Activated T-helper 1 cell treated with anti-CD3 and anti-CD28 coated beads, Interleukin-2, amount 50 U/mL, for 16 hours (primary cell): ENCODE measurements at places on chromosomes 13 and 19.

GRCh38 chr13:109400209-109400608 lies 386.2 kb downstream of the IRS2 start:
- DNase-seq, result no peak

DNA sequence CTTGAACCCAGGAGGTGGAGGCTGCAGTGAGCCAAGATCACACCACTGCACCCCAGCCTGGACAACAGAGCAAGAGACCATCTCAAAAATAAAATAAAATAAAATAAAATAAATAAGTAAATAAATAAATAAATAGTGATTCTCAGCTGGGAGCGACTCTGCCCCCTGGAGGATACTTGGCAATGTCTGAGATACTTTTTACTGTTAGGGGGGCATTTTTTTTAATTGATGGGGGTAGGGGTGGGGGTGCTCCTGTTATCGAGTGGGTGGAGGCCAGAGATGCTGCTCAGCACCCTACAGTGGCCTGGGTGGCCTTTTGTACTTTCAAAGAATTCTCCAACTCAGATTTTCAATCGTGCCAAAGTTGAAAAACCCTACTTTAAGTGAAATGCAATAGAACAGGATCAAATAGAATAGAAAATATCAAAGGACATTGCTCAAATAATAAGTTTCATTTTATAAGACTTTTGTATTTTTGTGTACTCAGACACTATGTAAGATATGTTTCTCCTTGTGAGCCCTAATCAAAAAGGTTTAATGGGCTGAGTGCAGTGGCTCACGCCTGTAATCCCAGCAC lies 7.1 kb upstream of the CLPP start:
- DNase-seq, result no peak

DNA sequence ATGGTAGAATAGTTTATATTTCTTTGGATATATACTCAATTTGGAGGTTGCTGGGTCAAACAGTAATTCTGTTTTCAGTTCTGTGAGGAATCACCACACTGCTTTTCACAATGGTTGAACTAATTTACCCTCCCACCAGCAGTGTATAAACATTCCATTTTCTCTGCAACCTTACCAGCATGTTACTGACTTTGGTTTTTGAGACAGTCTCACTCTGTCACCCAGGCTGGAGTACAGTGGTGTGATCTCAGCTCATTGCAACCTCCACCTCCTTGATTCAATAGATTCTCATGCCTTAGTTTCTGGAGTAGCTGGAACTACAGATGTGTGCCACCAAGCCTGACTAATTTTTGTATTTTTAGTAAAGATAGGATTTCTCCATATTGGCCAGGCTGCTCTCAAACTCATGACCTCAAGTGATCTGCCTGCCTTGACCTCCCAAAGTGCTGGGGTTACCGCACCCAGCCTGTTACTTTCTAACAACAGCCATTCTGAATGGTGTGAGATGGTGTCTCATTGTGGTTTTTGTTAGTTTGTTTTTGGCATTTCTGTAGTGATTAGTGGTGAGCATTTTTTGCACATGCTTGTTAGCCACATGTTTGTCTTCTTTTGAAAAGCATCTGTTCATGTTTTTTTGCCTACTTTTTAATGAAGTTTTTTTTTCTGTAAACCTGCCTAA lies 12.5 kb downstream of the ZNF714 start:
- DNase-seq, result no peak

DNA sequence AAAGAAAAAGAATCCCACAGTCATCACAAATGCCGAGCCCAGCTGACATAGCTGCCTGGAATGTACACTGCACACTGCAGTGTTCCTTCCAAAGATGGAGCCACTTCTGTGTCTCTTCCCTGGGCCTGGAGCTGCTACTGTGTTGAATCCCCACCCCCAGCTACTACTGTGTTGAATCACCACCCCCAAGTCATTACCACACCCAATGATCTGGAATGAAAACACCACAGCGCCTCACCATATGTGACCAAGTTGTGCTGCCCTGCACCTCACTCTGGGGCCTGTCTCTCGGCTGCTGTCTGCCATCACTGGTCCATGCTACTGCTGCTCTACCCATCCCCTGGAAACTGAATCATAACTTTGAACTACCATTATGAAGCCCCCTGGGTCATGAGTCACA lies 861.2 kb downstream of the UQCRFS1 start:
- no peak for DNase-seq

DNA sequence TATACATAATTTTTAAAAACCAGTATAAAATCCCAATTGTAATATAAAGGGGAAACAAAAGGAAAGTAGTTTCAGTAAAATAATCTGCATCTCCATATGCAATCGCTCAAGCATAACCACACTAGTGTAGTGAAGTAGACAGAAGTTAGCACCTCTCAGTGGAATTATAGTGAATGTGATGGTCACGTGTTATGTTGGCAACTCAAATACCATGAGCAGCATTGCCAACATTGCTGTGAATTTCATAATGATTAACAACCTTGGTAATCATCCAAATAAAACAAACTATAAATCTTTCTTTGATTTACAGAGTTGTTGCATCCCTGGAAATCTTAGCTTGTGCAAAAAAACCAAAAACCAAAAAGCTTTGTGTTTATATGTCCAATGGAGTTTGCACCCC lies 77.3 kb upstream of the SIAH3 start:
- no peak for DNase-seq

DNA sequence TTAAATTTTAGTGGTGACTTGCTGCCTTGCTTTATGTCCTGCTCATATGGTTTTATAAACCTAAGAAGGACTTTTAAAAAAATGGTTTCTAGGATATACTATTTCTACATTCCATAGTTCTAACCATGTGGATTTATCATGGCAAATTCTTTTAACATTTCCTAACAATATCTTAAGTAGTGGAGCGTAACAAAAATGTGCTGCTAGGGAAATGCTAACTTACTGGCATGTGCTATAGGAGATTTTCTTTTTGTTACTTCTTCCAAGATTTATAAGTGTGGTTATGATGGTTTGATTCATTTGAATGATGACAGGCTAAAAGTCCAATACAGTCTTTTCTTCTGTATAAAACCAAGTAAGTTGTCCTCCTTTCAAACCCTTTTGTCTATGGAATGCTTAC lies 713.7 kb downstream of the SLITRK1 start:
- no peak for DNase-seq

DNA sequence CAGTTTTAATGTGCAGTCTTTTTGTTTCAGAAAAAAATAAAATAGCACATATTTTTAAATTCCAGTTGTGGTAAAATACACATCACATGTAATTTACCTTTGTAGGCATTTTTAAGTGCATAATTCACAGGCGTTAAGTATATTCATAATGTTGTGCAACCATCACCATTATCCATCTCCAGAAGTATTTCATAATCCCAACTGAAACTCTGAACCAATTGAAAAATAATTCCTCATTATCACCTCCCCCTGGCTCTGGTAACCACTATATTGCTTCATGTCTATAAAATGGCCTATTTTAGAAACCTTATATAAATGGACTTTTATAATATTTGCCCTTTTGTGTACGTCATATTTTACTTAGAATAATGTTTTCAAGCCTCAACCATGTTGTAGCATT lies 756.5 kb upstream of the KLHL1 start:
- no peak for DNase-seq

GRCh38 chr19:3537438-3538240 lies 1.3 kb upstream of the TEKTIP1 start:
- no peak for DNase-seq

DNA sequence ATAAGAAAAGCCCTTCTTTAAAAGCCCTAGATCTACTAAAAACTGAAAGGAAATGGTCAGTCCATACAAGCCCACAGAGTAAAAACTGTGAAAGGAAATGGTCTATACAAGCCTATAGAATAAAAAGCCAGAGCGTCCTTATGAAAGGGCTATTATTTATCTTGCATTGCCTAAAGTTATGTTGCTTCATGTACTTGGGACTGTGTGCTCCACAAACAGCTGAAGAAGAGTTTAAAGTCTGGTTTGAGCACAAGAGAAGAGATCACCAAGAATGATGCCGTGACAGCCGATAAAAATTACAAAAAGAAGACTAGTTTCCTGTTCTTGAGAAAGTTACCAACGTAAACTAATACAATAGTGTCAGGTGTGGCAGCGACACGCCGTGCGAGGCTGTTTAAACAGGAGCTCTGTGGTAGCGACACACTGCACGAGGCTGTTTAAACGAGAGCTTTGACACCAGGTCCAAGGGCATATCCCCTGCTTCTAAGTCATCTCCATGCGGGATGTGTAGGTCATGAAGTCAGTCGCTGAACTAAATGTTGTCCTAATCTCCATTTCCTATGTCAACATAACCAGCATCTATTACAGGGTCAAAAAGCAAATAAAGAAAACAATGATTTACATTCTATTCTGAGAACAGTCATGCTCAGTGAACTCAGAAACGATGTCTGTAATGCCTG lies 24.9 kb downstream of the PCID2 start:
- no peak for DNase-seq

DNA sequence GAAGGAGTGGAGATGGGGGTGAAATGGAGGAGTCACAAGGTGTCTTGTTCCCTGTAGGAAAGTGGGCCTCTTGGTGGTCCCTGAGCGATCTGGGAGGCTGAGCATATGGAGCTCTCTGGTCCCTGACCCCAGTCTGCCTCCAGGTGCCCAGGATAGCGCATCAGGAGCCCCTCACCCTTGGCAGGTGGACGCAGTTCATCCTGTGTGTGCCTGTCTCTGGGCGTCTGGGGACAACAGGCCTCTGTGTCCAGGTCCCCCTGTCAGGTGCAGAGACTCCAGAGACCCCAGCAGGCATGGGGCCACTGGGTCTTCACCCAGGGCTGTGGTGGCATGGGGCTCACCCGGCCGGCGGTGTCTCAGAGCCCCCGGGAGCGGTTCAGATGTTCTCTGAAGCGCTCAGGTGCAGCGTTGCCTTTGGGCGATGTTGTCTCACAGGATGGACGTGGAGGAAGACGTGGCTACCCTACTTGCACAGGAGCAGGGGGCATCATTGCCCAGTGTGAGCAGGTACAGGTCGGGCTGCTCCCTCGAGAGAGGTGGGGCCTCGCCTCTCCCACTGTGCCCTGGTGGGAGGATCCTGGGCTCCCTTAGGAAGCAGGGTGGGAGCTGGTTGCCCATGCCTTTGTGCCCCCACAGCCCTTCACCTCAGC lies 58.1 kb upstream of the TPM4 start:
- no peak for DNase-seq

GRCh38 chr13:49669735-49670309 lies 21.5 kb downstream of the EBPL start:
- no peak for DNase-seq

GRCh38 chr19:20038358-20039202 lies 725 bp downstream of the ZNF682 start:
- DNase-seq, result no peak

DNA sequence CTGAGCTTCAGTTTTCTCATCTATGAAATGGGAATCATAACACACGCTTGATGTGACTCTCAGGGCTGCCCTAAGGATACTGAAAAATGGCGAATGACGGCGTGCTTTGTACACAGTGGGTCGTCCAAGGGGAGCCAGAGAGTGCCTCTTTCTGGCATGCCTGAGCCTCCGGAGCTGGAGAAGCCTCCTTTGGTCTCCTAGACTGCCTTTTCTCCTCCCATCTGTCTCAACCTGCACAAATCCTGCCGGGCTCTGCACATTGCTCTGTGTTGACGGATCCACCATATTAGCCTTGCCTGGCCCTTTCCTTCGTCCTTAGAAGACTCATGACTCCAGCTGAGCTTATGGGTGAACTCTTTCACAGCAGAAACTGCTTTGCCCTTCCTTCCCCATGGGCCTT lies 220.9 kb downstream of the TSHZ3 start:
- DNase-seq, result no peak

DNA sequence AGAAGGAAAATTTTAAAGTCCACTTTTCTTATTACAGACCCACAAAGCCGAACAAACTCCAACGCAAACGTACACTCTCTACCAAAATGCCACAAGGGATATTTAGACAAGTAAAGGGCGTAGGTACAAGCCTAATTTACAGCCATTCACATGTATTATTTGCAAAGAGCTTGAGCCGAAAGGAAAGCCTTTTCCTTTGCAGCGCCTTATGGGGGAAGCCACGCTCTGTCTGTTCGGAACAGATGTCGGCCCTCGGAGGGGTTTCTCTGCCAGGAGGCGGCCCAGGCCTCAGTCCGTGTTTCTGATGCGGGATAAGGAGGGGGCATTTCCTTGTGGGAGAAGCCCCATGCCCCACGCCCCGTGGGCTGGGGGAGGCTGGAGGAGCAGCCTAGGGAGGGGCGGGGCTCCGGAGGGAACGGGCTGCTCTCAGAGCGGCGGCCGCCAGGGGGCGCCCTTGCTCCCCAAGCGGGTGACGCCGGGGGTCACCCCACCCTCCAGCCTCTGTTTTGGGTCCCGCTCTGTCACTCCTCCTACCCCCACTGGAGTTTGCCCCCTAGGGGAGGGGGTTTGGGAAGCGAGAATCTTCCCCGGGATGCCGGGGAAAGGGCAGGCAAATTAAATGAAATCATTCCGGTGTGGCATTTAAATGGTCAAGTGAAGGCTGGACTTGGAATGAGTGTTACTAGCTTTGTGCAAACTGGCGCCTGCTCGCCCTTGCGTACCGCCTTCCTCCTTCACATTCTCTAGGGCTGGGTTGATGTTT lies 2.9 kb downstream of the HTR2A start:
- peak; percentile 17 for DNase-seq

- DNase-seq, result no peak
Measured at GRCh38 chr13:66914155-66914554, 316.0 kb downstream of the PCDH9 start.

GRCh38 chr13:90710164-90710759 lies 637.2 kb upstream of the MIR17HG start:
- DNase-seq, result no peak

DNA sequence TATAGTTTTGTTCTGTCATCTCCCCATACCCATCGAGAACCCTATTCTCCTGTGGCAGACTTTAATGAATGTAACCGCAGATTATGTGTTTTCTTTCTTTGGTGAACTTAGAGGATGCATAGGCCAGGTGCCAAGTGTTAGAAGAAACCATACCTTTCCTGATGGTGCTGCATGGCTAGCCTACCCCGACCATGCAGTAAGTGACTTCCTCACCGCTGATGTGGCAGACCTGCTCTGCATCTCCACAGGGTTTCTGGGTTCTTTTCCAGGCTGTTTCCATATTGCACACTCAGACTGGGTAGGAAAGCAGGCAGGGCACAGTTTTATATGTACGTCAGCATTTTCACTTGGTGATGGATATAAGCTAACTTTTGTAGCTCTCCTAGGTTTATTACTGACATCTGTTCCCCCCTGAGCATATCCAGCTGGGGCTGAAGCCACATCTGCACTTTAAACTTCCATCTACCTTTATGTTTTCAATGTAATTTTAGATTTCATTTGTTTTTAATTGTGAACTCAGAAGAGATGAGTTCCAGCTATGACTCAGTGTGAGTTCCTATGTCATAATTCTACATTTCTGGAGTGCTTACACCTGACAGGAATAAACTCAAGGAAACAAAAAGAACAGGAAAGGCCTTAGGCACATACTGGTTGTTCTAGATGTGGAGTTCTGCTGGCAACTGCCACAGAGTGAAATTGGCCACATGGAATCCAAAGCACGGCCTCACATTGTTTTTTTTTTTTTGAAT lies 42.3 kb downstream of the LRCH1 start:
- no peak for DNase-seq
